ENCODE measurements at places on chromosomes 12 and 14. TPM values are rescaled to one million over a fixed set of nuclear protein-coding genes. Genes with fewer than 3 reads are reported as not detected.

Gene HSPB8
- total RNA-seq: 7.7 TPM

Gene ST8SIA1
- 4.6 TPM for total RNA-seq

Gene GXYLT1
- total RNA-seq: 9.8 TPM

Gene SRRM4
- total RNA-seq: not detected

Gene IL22
- not detected for total RNA-seq

Gene PRORP
- 8.9 TPM for total RNA-seq

Gene GALNT6
- total RNA-seq: 0.74 TPM

Gene RHEBL1
- 0.25 TPM for total RNA-seq

Gene CLEC4E
- not detected for total RNA-seq

Gene OTUB2
- 2.5 TPM for total RNA-seq

Gene SIRT4
- 3.6 TPM for total RNA-seq

Gene ZNF385A
- total RNA-seq: 1.6 TPM

Gene KLRD1
- total RNA-seq: 0.16 TPM

Gene MYH6
- total RNA-seq: not detected

Gene GPD1
- total RNA-seq: 0.36 TPM

Gene RNF212B
- total RNA-seq: not detected

Gene GDF11
- total RNA-seq: 4.7 TPM

Gene ASIC1
- 4.9 TPM for total RNA-seq

Gene C14orf119
- 60.2 TPM for total RNA-seq

Gene GARIN6
- total RNA-seq: not detected

Gene NANOG
- 0.16 TPM for total RNA-seq

Gene SERPINA1
- not detected for total RNA-seq

Gene CLEC9A
- total RNA-seq: not detected

Gene PPP1R3E
- 10.9 TPM for total RNA-seq

Gene SIVA1
- 79.4 TPM for total RNA-seq

Gene CPNE8
- 36.8 TPM for total RNA-seq

Gene ADAMTS20
- total RNA-seq: not detected

Gene ERGIC2
- 13.2 TPM for total RNA-seq

Gene FLVCR2
- 1.1 TPM for total RNA-seq

Gene CLEC14A
- 0.63 TPM for total RNA-seq

Gene CMA1
- not detected for total RNA-seq

Gene KCNMB4
- 2.0 TPM for total RNA-seq

Gene LRRK2
- total RNA-seq: 22.1 TPM

Gene ALX1
- total RNA-seq: 1.2 TPM

Gene SETD1B
- total RNA-seq: 6.1 TPM

Gene ATP23
- total RNA-seq: 10.1 TPM

Gene KLRK1
- total RNA-seq: not detected

Data from fibroblast of the aortic adventitia (primary cell).